ENCODE measurements at places on chromosomes 1 and 21. TPM values are rescaled to one million over a fixed set of nuclear protein-coding genes. Genes with fewer than 3 reads are reported as not detected.

GRCh38 chr21:31348188-31348587, 4.1 kb upstream of the TIAM1 start:
- DNase-seq: no peak

MAP1LC3C gene
- total RNA-seq: 1.1 TPM

GRCh38 chr1:223886516-223886921, 40.8 kb upstream of the TP53BP2 start:
- no peak for DNase-seq

GRCh38 chr1:156144742-156145141, 8.6 kb upstream of the SEMA4A start:
- DNase-seq: no peak

DNA sequence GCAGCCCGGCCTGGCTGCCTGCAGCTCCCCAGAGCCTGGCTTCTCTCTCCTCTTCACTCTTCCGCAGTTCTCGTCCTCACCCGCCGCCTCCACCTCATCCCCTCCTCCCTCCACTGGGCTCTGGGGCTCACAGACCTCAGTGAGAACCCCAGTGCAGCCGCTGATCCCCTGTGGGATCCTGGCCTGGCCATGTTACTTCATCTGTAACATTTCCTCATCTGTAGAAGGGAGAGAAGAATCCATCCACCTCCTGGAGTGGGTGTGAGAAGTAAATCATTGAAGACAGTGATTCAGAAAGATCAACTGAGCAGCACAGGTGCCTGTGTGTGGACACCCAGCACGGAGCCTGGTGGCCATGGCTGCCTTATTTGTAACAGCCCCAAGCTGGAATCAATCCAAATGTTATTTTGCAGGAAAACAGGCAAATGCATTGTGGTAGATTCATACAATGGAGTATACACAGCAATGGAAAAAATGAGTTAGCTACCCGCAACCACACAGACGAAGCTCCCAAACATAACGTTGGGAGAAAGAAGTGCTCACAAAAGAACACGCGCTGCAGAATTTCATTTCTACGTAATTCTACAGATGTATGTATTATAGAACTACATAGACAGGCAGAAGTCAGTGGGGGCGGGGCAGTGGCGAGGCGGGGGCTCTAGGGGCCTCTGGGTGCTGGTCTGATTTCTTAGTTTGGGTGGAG, 8.7 kb downstream of the LAPTM5 start:
- no peak for DNase-seq

- no peak for DNase-seq
Measured at GRCh38 chr1:200090252-200091159, 63.0 kb downstream of the NR5A2 start.

Measured in neural crest cell (in vitro differentiated cells).